T1000 (cell line): ENCODE measurements at places on chromosomes 6 and 20.

DNA sequence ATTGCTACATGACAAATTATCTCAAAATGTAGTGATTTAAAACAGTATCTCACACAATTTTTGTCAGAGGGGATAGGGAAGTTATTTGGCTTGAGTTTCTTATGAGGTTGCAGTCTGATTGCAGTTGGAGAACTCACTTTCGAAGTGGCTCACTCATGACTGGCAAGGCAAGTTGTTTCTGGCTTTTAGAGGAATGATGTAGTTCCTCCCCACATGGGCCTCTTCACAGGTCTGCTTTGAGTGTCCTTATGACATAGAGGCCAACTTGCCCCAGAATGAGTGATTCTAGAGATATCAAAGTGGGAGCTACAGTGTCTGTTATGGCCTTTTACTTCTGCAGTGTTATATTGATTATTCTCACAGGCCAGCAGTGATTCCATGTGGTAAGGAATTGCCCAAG lies 6.1 kb downstream of the DOP1A start:
- no peak for DNase-seq

- no peak for DNase-seq
Observed at GRCh38 chr20:19423097-19423899, 210.9 kb downstream of the SLC24A3 start.

DNA sequence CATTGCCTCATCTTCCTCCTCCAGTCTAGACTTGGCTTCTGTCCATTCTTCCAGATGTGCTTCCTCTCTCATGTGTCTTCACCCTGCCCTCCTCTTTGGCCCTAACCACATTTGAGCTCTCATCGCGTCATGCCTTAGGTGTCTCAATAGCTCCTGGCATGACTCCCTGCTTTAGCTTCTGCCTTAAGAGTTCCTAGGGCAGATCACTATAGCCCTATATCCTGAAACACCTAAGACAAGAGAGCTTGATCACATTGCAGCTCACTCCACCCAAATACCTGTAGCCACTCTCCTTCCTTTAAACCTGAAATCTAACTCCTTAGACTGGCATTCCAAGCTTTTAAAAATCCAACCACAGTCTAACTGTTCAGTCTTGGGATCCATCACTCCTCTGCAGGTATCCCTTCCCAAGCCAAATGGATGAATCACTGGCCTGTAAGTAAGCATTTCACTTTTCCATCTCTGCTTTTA lies 69.0 kb upstream of the STXBP5 start:
- no peak for DNase-seq

GRCh38 chr6:53793318-53794136 lies 1.3 kb upstream of the LRRC1 start:
- no peak for DNase-seq

DNA sequence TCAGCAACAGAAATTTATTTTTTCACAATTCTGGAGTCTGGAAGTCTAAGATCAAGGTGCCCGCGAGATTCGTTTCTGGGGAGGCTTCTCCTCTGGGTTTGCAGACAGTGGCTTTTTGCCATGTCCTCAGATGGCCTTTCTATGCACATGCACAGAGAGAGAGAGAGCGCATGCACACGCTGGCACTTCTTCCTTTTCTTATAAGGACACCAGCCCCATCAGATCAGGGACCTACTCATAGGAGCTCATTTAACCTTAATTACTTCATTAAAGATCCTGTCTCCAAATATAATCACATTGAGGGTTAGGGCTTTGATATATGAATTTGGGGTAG lies 260.7 kb upstream of the PLCB4 start:
- DNase-seq, result no peak

GRCh38 chr20:6036213-6036612 lies 17.6 kb downstream of the LRRN4 start:
- no peak for DNase-seq

GRCh38 chr20:5056801-5057599 lies 55.7 kb upstream of the SLC23A2 start:
- peak; percentile 63 for DNase-seq
